ENCODE measurements at places on chromosomes 11 and 22.

GRCh38 chr22:31137721-31138120, 2.6 kb downstream of the PLA2G3 start:
- DNase-seq, result no peak

GRCh38 chr11:3153291-3153861, 11.7 kb downstream of the OSBPL5 start:
- DNase-seq, result no peak

GRCh38 chr11:65899356-65900124, 648 bp downstream of the FOSL1 start:
- no peak for DNase-seq

GRCh38 chr11:61922539-61922938, 5.2 kb upstream of the RAB3IL1 start:
- DNase-seq, result no peak

DNA sequence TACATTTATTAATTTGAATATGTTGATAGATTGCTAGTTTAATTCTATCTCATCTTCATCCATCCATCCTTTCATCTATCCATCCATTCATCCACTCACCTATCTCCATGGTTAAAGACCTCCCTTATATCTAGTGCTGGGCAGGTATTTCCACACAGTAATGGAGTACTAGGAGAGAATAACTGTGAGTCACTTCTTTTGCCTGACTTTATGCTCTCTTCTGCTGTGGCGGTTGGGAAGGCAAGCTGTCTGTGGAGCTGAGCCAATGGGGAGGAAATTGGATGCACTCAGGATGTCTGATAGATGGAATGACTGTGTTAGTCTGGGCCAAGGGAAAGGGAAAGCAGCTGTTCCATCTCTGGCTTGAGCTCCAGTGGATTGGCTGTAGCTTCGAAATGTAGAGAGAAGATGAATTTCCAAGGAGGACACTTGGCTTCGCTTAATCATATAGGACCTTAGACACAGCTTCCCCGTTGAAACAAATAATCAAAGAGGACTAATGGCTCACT, 60.3 kb downstream of the NELL1 start:
- DNase-seq, result no peak

- no peak for DNase-seq
Measured at GRCh38 chr11:6357222-6357621, 33.1 kb upstream of the SMPD1 start.

DNA sequence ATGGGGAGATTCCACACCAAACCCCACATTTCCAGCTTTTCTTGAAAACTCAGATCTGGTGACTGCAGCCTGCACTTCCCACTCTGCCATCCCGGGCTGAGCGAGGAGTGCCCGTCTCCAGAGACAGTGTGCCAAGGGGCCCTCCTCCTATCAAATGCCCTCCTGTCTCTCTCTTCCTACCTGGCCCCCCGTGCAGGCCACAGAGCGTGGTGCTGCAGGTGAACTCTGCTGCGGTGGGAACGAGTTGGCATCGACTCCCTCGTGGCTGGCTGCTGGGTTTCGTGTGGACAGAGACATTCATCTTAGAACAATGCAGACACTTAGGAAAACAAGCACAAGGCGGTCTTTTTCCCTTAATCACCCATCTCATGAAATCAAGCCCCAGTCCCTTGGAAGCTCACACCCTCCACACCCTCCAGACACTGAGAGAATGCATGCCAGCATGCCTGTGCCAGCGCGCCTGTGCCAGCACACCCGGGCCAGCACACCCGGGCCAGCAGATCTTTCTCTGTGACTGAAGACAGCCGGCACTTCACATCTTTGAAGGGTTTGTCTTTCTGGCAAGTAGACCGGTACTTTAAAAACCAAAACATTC, 65.0 kb downstream of the PARVB start:
- DNase-seq, result no peak

DNA sequence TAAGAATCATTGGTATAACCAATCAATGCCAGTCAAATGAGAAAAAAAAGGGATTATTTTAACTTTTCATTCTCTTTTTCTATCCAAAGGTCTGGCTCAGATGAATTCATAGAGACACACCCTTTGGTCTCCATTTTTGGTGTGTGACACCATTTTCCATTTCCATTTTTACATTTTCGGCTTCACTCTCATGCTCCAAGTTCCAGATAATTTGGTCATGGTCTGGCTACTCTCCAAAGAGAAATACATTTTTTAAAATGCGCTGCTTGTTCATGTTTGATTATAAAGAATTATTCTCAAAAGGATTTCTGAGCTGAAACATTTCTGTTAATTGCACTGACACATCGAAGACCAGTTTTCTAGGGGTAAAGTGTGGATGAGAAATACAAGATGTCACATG, 51.6 kb upstream of the FIBIN start:
- DNase-seq, result no peak

Measured in stimulated activated CD8-positive, alpha-beta memory T cell treated with anti-CD3 and anti-CD28 coated beads, Interleukin-7, amount 100 ng/mL, for 1 hour (primary cell).